Fibroblast of gingiva (primary cell): ENCODE measurements at places on chromosomes 13 and 19.

GRCh38 chr19:40585241-40585981, 8.7 kb downstream of the SHKBP1 start:
- peak; percentile 49 for DNase-seq

GRCh38 chr13:59893266-59893665, 270.5 kb downstream of the DIAPH3 start:
- DNase-seq = no peak

GRCh38 chr19:49056101-49056901, 1.2 kb downstream of the CGB7 start:
- peak; percentile 6 for DNase-seq

DNA sequence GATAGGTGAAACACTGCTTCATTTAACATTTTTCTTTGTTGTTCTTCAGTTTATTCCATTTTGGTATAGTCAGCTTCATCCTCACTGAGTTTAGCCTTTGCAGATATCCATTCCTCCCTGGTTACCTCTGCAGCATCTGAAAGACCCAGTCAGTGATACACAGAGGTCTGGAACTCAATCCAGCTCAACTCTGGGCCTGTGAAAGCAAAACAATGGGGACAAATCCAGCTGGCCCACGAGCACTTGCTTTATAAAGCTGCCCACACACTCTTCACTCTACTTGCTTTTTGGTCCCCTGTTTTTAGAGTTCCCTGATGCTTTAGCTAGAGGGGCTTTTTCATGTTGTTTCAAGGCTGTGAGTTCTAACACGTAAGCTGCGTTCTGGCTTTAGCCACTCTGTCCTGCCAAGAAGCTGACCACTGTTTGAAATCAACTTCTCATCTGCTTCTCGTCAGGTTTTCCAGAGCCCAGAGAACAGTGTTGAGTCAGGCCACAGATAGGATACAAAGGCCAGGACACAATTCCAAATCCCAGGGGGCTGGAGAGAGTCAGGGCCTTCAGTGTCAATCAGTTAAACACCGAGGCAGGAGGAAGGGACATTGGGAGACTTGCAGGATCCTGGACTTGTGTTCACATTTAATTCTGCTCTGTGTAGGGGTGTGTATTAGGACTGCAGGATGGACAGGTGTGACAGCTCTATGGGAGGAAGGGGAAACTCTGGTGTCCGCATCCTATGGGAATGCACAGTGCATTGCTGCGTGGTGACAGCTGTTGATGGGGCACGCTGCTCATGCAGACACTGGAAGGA, 83.5 kb upstream of the RNF113B start:
- no peak for DNase-seq

- DNase-seq = no peak
Observed at GRCh38 chr13:66723576-66723975, 506.6 kb downstream of the PCDH9 start.

DNA sequence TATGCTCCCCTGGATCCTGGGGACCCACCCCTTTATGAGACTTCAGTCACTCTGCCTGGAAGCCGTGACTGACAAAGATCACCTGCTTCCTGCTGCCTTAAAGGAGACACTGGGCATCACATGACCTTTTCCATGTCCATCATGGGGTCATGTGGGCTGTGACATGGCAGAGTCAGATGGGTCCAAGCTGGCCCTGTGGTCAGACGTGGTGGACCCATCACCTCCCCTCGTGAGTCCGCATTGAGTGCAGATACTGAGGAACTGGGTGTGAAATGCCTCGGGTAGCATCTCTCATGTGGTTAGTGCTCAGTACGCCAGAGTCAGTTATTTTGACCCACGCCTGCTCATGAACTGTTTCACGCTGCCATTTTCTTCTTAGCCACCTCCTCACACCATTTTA, 27.1 kb downstream of the NKPD1 start:
- DNase-seq = no peak

DNA sequence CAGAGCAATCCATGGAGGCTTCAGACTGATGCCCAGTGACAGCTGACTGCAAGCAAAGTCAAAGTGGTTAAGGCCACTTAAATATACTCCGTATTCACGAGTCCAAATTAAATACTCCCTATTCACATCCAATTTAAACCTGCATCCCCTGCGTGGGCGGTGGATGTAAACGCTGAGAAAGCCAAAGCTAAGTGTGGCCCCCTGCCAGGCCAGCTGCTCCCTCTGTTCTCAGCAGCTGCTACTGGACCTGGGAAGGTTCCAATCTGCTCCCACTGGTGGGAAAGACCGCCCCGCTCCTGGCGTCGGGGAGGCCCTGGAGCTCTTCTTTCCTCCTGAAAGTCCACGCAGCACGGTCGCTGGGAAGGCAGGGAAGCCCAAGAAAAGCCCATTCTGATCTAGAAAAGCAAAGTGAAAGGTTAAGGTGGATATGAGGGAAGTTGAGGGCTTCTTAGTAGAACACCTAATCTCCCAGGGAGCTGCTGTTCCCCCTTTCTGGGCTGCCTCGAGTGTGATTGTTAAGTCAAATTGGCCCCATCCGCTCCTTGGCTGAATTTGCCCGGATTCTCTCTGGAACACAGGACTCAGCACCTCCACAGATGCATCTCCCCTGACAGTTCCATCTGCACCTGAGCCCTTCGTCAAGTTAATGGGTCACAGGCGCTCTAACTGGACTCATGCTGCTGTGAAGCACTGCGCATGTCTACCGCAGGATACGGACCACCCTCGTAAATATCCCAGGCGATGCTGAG, 205.5 kb downstream of the USP12 start:
- DNase-seq = no peak

DNA sequence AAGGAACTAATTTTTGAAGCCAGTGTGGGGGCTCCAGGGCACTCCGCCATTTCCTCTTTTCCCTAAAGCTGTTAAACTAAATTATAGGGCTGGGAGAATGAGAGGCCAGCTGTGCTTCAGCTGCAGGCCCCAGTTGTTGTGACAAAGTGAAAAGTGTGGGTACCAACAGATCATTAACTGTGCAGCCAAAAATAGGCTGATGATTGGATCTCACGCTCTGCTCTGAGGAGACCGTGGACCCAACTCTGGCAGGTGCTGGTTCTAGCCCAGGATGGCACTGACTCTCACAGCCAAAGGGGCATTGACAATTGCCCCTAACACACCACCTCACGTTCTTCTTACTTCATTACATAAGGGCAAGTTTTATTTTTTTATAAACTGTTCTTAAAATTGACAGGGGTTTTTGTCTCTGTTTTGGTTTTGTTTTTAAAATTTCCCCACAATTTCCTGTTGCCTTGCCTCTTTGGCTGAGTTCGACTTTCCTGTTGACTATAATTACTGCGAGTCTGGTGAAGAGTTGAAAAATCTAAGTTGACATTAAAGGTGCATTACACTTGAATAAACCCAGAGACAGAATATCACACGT, 391.0 kb downstream of the FGF9 start:
- DNase-seq = no peak

- DNase-seq = peak; percentile 91
Observed at GRCh38 chr19:45424191-45425058, 708 bp upstream of the ERCC1 start.

DNA sequence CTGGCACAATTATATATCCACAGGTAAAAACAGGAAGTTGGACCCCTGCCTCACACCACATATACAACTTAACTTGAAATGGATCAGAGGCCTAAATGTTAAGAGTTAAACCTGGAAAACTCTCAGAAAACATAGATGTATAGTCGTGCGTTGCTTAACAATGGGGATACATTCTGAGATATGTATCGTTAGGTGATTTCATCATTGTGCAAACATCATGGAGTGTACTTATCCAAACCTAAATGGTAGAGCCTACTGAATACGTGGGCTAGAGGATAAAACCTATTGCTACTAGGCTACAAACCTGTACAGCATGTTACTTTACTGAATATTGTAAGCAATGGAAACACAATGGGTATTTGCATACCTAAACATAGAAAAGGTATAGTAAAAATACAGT, 14.8 kb upstream of the CALM3 start:
- no peak for DNase-seq

DNA sequence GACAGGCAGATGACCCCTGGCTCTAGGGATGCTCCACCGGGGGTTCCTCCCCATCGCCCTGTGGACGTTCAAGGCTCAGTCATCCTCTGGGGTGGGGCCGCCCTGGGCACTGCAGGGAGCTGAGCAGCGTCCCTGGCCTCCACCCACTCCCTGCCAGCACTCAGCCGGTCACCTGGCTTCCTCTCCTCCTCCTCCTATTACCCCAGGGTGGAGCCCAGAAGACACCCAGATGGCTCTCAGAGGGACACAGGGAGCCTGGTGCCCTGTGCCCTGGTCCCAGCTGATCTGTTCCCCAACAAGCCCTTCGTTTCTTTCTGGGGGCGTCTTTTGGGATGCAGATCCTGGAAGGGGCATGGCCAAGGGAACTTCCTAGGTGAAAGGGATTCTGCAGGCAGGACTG, 3.7 kb upstream of the MKNK2 start:
- DNase-seq = no peak

GRCh38 chr19:54449701-54450069, 686 bp downstream of the LENG8 start:
- no peak for DNase-seq

- DNase-seq = no peak
Observed at GRCh38 chr13:40878321-40878720, 88.9 kb downstream of the SLC25A15 start.

- peak; percentile 28 for DNase-seq
Observed at GRCh38 chr19:3338541-3339181, 27.7 kb upstream of the NFIC start.

DNA sequence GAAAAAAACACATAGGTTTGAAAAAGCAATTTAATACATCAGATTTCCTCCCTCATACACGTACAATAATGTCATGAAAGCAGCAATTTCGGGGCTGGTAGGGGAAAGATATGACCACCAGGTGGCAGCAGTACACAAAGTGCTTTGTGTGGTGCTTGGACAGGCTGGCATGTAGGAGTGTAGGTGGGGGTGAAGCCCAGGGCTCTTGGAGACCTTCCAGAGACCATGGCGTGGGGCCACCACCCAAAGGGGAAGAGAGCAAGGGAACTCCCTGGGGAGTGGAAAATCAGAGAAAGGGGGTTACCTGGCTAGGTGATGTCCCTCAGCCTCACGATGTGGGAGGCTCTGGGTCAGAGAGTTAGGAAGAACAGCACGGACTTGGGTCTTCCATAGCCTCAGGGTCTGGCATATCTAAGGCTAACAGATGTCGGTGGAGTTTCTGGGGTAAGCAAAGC, 11.8 kb upstream of the CCNA1 start:
- DNase-seq = peak; percentile 50

GRCh38 chr19:41799444-41800000, 3.1 kb downstream of the CEACAM3 start:
- no peak for DNase-seq

GRCh38 chr19:20453425-20453935, 112.1 kb downstream of the ZNF737 start:
- DNase-seq = no peak

DNA sequence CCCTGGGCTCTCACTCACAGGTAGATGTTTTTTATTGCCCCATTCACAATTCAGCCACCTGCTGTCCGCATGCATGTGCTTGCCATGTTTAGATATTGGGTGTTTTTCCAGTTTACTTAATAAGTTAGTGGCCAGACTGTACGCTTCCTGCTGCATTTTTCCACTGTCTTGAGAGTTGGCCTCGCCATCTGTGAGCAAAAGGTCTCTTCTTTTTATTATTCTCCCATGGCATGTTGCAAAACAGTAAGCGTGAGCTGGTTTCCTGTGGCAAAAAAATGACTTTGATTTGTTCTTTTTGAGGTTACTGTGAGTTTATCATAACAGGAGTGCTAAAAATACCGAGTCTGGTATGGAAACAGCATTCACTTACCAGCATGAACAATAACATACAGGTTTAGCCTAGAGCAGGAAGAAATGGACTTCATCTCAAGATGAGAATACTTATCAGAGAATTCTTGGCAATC, 46.0 kb downstream of the SAE1 start:
- DNase-seq = peak; percentile 92

DNA sequence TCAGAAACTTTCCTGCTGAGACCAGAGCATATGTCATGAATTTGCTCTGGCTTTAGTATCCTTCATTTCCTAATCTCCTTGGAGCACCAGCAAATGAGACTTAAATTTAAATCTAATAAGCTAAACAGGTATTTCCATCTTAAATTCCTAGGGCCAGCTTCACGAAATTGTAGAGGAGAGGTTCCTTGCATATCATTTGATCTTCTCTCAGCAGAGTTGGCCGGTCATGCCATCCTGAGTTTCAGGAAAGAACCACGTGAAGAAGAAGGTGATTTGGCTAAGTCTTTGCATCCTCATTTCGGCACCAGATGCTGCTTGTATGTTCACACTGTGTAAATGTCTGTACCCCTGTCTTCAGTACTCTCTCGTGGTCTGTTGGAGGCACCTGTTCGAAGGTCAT, 370.4 kb upstream of the NBEA start:
- DNase-seq = no peak

DNA sequence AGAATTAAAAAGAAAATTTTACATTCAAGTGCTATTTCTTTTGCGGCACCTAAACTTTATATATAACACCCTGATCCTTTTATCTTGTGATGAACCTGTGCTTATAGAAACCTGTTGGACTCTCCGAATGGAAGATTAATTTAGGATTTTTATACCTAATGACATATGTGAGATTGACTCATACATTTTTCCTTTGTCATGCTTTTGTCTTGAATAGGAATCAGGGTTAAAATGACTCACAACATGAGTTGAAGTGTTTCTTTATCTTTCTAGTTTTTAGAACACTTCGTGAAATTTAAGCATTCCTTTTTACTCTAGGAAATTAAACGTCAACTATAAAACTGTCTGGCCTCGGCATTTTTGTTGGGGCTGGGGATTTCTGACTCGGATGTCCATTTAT, 378.9 kb downstream of the PCDH20 start:
- no peak for DNase-seq

GRCh38 chr13:43883631-43884030, 3.9 kb downstream of the LACC1 start:
- no peak for DNase-seq

DNA sequence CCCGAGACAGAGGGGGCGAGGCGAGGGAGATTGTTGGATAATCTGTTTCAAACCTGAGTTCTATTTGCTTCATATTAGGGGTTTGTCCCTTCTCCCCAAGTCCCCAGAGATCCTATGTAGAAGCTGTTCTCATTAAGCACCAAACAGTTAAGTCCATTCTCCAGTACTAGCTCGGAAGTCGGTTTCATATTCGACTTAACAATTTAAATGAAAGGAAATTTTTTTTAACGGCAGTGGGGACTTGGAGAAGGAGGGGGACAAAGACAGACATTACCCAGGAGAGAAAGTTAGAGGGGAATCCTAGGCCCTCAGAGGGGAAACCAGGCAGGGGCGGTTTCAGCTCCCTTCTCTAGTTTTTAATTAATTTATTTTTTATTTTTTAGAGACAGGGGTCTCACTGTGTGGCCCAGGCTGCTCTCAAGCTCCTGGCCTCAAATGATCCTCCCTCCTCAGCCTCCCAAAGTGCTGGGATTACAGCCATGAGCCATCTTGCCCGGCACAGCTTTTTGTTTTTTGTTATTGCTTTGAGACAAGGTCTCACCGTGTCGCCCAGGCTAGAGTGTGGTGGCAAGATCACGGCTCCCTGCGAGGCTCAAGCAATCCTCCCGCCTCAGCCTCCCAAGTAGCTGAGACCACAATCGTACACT, 13.7 kb upstream of the TLE2 start:
- DNase-seq = no peak
